Esophagus squamous epithelium (tissue), 5 donors: ENCODE measurements at places on chromosomes 16 and 17.

GRCh38 chr17:80892019-80892855, 99.4 kb upstream of the CHMP6 start:
- peak; percentile 48 for DNase-seq

GRCh38 chr16:16992975-16993765, 477.6 kb downstream of the XYLT1 start:
- DNase-seq = no peak

DNA sequence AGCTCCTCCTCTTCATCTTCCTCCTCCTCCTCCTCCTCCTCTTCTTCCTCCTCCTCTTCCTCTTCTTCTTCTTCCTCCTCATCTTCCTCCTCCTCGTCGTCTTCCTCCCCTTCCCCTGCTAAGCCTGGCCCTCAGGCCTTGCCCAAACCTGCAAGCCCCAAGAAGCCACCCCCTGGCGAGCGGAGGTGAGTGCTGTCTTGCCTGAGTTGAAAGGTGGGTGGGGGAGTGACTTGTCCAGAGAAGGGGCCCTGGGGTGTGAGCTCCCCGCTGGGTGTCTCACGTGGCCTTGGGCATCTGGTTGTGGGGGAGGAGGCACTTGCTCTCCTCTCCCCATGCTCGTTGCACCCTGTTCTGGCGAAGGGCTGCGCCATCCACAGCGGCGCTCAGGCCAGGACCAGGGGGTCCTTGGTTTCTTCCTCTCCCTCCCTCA, 8.0 kb downstream of the ELOB start:
- no peak for DNase-seq

- no peak for DNase-seq
Measured at GRCh38 chr17:39700148-39700987, 504 bp downstream of the ERBB2 start.

- DNase-seq = no peak
Measured at GRCh38 chr16:57736419-57737351, 1.1 kb downstream of the KATNB1 start.

DNA sequence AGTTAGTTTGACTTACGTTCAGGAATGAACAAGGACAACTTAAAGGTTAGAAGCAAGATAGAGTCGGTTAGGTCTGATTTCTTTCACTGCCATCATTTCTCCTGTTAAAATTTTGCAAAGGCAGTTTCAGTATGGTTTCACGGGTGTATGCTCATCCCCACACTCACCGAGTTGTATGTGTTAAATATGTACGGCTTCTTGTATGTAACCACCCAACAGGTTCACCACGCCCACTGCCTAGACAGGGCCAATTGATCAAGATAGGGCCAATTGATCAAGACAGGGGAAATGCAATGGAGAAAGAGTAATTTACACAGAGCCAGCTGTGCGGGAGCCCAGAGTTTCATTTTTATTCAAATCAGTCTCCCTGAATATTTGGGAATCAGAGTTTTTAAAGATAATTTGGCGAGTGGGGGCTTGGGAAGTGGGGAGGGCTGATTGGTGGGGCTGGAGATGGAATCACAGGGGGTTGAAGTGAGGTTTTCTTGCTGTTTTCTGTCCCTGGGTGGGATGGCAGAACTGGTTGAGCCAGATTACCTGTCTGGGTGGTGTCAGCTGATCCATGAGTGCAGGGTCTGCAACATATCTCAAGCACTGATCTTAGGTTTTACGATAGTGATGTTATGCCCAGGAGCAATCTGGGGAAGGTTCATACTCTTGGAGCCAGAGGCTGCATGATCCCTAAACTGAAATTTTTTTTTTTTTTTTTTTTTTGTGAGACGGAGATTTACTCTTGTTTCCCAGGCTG, 62.4 kb upstream of the PLCG2 start:
- no peak for DNase-seq

DNA sequence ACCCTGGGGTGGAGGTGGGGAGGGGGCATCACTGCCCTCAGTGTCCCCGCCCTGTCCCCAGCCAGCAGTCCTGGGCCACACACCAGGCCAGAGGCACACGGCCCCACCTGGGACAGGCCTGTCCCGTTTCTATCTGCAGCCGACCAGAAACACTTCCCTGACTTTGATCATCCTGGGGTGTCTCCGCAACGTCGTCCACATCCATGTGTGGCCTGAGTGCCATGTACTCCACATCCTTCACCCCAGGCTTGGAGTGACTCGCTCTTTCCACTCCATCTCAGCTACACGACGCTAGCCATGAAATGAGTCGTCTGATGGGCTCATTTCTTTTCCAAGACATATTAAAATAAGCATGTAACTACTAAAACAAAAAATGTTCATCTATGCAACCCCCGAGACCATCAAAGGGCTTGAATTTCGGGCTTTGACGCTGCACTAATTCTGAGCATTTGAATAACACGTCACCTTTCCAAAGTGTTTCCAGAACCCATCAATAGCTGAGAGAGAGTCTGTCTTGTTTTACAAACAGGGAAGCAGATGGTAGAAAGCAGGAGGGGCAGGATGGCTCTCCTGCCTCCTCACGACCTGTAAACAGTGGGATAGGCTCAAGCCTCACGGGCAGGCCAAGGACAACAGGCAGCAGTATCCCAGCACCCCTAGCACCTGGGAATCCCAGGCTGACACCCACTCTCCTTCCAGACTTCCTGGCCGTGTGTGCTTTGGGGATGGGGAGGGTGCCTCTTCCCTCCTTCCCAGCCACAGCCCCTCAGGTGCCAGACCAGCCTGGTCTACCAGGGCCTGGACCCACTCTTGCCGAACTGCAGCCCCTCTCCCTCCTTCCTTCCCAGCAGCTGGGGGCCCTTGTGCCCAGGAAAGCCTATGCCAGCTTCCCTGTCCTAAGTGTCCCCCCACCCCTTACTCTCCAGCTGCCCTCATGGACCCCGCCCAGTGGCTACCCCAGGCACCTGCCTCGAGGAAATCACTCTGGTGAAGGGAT, 20.0 kb upstream of the RASD1 start:
- no peak for DNase-seq

GRCh38 chr16:66948134-66948836, 12.8 kb upstream of the CES3 start:
- no peak for DNase-seq

DNA sequence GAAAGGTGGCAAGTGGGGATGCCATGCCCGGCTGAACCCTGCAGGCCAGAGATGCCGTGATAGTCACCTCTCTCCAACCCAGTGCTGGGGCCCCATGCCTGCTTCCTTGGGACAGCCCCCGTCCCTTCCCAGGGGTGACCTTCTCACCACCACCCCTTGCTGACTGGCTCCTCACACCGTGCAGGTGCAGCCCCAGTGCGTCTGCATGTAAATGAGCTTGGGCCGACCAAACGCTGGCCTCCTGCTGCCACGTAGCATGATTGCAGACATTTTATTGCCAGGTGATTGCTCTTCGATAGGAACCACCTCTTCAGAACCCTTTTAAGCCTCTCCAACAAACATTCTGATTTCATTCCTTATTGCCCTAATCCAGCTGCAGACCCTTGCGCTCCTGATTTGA, 32.5 kb downstream of the ASIC2 start:
- no peak for DNase-seq

- DNase-seq = no peak
Measured at GRCh38 chr17:56902348-56902747, 11.5 kb downstream of the TRIM25 start.

DNA sequence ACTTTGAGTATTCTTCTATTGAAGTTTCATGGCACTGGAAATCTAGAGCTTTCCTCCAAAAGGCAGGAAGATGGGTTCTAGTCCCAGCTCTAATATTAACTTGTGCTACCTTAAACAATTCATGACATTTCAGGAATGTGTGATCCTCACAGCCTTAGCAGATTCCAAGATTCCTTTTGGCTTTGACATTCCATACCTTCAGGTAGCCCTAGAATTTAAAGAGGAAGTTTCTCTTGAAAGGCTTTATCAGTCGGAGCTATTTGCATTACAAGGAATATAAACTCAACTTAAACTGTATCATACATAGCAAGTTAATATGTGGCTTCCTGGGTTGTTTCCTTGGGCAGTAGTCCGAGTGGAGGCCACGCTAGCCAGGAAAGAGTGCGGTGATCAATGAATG, 330.0 kb downstream of the SHISA9 start:
- no peak for DNase-seq

- no peak for DNase-seq
Measured at GRCh38 chr17:58310511-58311428, 17.8 kb downstream of the TSPOAP1 start.

GRCh38 chr17:49995055-49995738, at the start of gene DLX3:
DLX3 (minus strand) TSS chr17:49995224; CDS start chr17:49994998, 226 bp downstream.
- no peak for DNase-seq

DNA sequence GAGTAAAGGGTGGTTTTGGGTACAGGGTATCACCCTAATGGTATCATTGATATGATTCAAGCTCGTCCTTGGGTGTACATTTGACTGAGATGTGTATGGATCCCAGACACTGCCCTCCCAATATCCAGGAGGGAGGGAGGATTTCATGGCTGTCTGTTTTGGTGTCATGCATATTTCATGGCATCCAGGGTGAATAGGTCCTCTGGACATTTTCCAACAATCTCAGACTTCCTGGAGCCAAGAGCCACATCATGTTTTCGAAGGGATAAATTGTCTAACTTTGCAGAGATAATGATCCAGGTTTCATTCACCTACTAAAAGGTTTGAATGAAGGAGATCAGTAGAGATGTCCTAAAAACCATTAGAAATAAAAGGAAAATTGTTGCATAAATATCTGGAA, 431.9 kb downstream of the SHISA9 start:
- no peak for DNase-seq

- DNase-seq = no peak
Measured at GRCh38 chr16:1494129-1494640, 1.0 kb downstream of the TELO2 start.

- DNase-seq = no peak
Measured at GRCh38 chr17:32880671-32881453, 3.9 kb upstream of the MYO1D start.

DNA sequence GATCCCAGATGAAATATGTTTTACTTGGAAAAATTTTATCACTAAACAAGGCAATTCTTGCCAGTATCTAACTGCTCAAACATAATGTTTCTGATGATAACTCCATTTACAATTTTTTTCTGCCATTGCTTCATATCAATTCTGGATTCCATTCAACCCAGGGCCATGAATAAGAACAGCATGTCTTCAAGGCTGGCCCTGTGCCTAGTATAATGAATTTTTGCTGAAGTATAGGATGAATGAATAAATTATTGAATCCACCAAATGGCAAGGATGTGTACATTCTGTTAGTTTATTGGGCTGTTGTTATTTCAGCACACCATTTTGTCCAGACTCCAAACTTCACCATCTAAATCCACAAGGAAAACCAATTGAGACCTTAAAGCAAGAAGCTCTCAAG, 414.7 kb downstream of the HS3ST3B1 start:
- DNase-seq = no peak

GRCh38 chr17:27525316-27525715, 69.1 kb downstream of the KSR1 start:
- no peak for DNase-seq

DNA sequence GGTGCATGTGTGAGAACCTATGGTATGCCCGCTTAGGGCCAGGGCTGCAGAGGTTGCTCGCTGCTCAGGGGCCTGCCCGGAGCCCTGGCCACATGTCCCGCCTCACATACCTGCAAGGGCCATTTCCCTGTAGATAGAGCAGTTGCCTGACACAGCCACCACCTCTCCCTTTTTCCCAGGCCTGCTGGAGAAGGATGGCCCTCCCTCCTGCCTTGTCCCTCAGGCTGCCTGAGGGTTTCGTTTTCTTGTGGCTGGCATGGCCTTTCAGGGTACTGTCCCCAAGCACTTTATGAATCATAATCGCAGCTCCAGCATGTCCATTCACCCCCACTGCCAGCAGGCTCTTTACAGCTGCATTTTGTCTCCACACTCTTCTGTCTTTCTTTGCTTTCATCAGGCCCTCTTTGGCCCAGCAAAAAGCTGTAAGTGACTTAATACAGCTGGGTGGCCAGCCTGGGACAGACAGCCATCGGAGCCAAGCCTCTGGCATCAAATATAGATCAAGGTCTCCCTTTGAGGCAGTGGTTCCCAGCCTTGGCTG, 65.7 kb downstream of the MPRIP start:
- no peak for DNase-seq

DNA sequence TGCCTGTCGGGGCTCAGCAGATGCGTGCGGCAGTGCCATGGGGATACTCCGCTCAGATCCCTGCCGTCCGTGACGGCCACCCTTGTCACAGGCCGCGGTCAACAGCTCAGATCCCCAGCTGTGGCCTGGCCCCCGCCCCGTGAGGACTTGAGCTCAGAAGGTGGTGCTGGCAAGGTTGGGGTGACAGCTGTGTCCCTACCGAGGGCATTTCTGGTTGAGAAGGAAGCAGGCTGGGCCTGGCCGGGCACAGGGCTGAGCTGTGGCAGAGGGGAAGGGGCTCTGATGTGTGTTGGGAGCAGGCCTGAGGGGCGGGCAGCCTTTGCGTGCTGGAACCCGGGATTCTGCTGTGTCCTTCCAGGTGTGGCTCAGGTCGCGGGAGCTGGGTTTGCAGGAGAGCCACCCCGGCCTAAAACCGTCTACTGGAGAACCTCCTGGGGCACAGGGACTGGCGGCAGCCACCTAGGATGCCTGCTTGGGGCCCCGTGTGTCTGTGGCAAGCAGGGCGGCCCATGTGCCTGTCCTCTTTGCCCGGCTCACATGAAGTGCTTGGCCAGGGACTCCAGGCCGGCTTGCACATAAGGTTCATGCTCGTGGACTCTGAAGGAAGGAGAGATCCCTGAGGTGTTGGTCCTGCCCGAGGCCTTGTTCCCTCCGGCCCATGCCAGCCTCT, 5.1 kb downstream of the UBE2I start:
- no peak for DNase-seq

DNA sequence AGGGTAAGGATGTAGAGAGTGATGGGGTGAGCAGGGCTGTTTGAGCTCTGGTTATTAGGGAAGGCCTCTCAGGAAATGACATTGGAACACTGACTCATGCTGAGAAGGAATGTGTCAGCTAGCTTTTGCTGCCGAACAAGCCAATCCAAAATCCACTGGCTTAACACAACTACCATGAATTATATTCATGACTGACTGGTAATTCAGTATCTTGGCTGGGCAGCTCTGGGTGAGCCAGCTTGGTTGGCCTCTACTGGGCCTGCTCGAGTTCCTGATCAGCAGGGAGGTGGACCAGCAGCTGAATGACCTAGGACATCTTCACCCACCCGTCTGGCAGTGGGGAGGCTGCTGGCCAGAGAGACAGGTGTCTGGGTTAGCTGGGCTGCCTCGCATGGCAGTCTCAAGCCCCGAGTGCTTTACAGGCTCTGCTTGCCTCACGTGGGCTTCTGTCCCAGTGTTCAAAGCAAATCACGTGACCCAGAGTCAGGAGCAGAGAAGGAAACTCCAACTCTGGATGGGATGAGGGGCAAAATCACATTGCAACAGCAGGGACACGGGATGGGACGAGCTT, 209.4 kb downstream of the KATNIP start:
- no peak for DNase-seq

- no peak for DNase-seq
Measured at GRCh38 chr17:58403311-58403710, 14.0 kb downstream of the RNF43 start.

GRCh38 chr16:30784215-30784614, 2.8 kb downstream of the ZNF629 start:
- DNase-seq = no peak
